ENCODE measurements at places on chromosomes 4 and X.

DNA sequence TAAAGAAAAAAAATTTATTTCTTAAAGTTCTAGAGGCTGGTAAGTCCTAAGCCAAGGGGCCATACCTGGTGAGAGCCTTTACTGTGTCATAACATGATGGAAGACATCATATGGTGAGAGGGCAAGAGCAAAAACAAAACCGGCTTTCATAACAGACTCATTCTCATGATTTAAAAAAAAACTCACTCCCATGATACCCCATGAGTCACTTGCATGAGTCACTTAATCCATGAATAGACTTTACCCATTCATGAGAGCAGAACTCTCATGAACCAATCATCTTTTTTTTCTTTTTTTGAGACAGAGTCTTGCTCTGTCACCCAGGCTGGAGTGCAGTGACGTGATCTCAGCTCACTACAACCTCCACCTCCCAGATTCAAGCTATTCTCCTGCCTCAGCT lies 369.7 kb upstream of the DIAPH2 start:
- DNase-seq = no peak

GRCh38 chr4:11218692-11219091 lies 210.0 kb downstream of the HS3ST1 start:
- no peak for DNase-seq

DNA sequence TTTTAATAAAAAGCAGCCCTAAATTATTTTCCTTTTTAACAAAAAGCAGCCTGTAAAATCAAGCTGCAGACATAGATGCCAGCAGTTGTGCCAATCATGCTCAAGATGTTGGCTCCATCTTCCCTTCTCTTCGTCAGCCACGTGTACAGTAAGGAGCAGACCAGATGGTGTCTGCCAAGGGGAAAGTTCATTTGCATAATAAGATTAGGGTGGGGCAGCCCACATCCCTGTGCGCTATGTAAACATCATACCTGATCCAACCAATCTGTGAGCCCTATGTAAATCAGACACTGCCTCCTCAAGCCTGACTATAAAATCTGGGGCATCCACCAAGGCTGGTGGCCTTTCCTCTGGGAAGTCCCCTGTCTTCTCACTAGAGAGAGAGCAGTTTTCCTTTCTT lies 23.1 kb upstream of the C1GALT1C1 start:
- DNase-seq = no peak

GRCh38 chr4:175671491-175671934 lies 140.6 kb downstream of the GPM6A start:
- no peak for DNase-seq

DNA sequence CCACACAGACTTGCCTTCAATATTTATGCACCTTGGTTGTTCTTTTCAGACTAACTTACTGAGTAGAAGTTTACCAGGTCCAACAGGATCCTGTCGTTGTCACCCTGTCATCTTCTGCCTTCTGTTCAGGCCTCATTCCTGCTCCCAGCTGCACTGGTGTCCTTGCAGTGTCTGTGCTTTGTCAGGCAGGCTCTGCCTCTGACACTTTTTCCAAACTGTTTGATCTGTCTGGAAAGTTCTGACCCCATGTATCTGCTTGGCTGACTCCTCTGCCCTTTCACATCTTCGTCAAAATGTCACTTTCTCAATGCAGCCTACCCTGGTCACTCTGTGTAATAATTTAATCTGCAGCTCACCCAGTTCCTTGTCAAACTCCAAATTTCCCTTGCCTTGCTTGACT lies 9.9 kb downstream of the PAGE2 start:
- no peak for DNase-seq

- no peak for DNase-seq
Observed at GRCh38 chr4:141570290-141570689, 66.1 kb upstream of the IL15 start.

DNA sequence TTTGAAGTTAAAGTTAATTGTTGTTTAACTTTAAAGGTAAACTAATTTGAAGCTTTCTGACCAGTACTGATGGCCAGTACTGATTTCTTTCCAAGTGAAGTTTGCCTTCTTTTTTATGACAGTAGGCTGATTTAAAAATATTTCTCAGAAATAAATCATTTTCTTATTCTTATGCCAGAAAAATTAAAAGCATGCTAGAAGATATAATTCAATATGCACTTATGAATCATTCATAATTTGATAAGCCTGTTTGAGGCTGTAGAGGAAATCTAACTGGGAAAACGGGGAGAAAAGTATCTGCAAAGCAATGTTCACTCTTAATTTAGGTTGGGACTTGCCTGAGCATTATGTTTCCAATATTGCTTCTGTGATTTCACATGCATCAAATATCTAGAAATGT lies 1112.0 kb upstream of the INTU start:
- no peak for DNase-seq

- no peak for DNase-seq
Observed at GRCh38 chr4:10722957-10723356, 38.4 kb upstream of the CLNK start.

DNA sequence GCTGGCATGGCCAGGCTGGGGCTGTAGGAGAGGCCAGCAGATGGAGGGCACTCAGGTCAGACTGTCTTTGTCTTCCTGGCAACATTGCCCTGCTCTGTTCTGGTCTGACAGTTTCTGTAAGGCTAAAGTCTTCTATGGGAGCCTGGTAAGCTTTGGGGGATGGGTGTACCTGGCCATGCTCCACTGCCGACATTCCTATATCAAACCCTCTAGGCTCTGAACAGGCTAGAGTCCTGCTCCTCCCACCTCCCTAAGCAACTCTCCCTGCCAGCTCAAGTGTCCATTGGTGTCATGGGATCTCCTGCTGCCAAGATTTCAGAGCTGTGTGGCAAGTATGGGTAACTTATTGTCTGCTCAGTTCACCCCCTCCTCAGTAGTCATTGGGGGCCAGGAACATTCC lies 163.5 kb upstream of the UGT8 start:
- DNase-seq = no peak

DNA sequence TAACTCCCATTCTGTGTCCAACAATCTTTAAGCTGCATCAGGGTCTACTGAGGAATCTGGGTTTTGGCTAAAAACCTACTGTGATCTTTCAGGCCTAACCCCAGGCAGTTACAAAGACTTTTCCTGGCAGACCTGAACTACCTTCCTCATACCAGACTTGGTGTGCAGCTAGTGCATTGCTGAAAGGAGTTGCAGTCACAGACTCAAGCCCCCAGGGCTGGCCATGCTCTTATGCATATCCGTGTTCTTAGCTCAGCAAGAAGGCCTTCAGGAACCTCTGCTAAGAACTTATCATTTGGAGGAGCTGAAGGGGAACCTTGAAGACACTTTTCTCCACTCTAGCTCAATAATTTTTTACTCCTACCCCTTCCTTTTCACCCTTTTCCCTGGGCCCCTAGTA lies 147.5 kb downstream of the INPP4B start:
- DNase-seq = no peak

GRCh38 chrX:13123857-13124345 lies 79.5 kb upstream of the FAM9C start:
- no peak for DNase-seq

All from GM12864 (cell line).